NCI-H526 treated with DMSO at 0.1 percent for 48 hours (cell line): ENCODE measurements at places on chromosomes 5 and 9.

GRCh38 chr5:116404792-116405191, 169.8 kb downstream of the SEMA6A start:
- DNase-seq: no peak

DNA sequence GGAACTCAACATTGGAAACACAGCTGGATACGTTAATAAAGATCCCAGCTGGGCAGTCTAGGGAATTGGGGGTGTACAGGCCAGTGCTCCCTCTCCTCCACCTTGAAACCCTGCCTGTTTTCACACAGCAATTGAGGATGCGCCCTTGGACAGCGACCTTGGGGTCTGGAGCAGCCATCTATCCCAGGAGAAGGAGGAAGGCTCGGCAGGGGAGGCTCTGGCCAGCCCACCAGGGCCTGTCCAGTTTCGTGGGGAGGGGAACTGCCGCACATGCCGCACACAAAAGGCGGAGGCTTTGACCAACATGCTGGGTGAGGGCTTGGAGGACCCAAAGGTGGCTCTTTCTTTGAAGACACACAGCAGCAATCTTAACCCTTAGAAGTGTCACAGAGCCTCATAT, 1.4 kb downstream of the COL23A1 start:
- no peak for DNase-seq

- no peak for DNase-seq
Observed at GRCh38 chr5:2840372-2840915, 89.0 kb upstream of the IRX2 start.

DNA sequence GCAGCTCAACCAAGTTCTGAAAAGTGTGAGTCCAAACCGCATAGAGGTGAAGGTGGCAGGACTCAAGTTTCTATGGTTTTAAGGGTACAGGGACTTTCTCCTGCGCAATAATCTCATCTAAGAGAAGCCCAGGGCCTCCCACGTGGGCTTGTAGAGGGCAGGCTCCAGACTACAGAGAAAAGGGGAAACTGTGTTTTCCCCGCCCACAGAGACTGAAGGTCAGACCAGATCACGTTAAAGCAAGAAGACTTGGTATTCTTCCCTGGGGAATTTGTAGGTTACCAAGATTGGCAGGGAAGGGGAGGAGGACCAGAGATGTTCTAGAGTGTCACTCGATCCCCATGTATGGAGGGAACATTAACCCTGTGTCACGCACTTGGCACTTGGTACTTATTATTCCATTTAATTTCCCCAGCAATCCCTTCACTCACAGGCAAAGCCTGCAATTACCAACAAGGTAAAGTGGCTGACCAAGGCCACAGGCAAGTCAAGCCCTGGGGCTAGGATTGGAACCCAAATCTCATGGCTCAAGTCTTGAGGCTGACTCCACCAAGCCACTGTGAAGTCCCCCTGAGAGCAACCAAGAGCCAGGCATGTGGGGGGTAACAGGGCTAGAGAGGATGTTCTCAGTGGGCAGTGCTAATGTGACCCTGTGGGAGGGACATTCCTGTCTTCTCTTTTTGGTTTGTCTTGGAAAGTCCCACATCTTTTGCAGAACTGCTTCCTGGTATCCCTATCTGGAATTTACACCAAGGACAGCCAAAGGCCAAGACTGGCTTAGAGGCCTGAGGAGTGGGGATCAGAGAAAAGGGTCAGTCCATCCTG, 18.3 kb upstream of the NEK6 start:
- DNase-seq: no peak

- peak; percentile 64 for DNase-seq
Observed at GRCh38 chr5:21919414-21920022, 933.6 kb downstream of the CDH12 start.

- DNase-seq: no peak
Observed at GRCh38 chr9:108535526-108535925, 320.3 kb downstream of the ACTL7B start.

- no peak for DNase-seq
Observed at GRCh38 chr9:14748373-14748772, 25.8 kb upstream of the CER1 start.

GRCh38 chr5:151158287-151158661, 695 bp upstream of the ANXA6 start:
- DNase-seq: no peak

DNA sequence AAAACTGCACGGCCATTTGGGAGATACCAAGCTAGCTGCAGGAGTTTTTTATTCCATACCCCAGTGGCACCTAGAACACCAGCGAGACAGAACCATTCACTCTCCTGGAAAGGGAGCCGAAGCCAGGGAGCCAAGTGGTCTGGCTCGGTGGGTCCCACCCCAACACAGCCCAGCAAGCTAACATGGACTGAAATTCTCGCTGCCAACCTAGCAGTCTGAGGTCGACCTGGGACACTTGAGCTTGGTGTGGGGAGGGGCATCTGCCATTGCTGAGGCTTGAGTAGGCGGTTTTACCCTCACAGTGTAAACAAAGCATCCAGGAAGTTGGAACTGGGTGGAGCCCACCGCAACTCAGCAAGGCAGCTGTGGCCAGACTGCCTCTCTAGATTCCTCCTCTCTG, 108.9 kb upstream of the CHD1 start:
- DNase-seq: no peak

- DNase-seq: no peak
Observed at GRCh38 chr9:34119713-34120112, 6.8 kb downstream of the DCAF12 start.

DNA sequence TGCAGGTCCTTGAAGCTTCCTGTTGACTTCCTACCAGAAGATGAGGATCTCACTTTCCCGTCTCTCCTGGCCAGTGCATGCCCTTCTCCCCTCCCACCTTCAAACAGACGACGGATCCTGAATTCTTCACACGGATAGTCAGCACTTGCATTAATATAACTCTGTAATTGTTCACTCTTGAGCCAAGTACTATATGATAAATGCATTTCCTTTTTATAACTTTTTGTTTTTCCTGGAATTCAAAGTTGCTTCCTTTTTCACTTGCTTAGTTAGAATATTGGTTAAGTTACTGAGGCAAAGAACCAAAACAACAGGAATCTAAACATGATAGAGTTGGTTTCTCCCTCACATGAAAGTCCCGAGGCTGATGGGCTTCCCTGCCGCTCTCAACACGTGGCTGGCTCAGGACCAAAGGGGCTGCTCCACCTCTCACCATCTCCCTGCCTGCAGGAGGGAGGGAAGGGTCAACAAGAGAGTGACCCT, 20.2 kb upstream of the EGFL7 start:
- no peak for DNase-seq

- no peak for DNase-seq
Observed at GRCh38 chr5:14597080-14597479, 15.5 kb downstream of the OTULINL start.
